ENCODE measurements at places on chromosomes 4 and X. TPM values are rescaled to one million over a fixed set of nuclear protein-coding genes. Genes with fewer than 3 reads are reported as not detected.

Gene MXD4
- total RNA-seq: 34.5 TPM

Gene HS6ST2
- 6.8 TPM for total RNA-seq

Gene MAGIX
- 12.8 TPM for total RNA-seq

GRCh38 chr4:161522031-161522430 lies 641.8 kb downstream of the FSTL5 start:
- DNase-seq: no peak

DNA sequence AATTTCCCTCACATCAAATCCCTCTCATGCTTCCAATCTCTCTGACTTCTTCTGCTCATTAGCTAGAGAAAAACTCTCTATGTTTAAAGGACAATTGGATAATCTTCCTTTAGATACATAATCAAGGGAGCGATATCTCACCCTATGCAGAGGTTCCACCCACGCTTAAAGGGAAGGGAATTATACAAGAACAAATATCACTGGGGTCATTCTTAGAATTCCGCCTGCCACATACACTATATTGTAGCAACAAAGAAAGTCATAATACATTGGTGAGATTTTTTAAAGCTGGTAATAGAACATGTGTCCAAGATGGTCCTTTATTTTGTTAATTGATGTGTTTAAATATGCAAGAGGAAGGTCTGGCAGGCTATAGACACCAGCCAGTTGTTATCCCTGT lies 31.5 kb downstream of the NKX6-1 start:
- no peak for DNase-seq

DNA sequence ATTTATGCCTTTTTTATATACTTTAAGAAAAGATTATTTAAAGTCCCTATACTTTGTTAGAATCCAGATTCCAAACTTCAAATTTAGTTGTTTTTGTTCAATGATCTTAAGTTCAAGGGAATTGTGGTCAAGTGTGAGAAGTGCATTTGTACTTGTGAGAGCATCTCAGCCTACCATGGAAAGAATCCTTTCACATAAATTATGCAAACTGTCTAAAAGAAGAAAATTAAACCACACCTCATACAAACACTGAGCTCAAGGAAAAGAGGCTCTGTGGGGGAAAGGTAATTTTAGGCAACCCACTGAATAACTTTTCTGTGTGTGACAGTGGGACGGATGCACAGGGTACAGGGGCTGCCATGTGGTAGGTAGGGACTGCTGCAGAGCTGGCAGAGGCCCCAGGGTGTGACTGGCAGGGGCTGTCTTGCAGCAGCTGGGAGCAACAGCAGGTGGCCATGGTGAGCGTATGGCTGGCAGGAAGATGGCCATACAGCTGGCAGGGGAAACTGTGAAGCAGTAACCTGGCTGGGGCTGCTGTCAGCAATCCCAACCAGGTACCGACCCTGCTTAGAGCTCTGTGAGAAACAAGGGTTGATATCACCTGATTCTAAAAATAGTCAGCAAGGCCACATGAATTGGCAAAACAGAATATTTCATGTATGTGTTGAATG lies 130.6 kb downstream of the UGT8 start:
- no peak for DNase-seq

DNA sequence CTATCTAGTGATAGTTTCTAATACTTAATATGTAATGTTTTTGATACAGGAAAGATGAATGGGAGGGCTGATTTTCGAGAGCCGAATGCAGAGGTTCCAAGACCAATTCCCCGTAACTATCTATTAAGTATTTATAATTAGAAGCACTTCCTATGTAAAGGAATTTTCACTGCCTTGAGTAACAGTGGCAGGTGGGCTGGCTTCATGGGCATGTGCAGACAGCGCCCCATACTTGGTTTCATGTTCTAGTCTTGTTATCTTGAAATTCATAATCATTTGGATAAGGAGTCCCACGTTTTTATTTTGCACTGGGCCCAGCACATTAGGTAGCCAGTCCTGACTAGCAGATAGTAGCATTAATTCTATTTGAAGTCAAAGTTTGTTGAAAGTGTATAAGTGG lies 1.7 kb downstream of the OCIAD1 start:
- DNase-seq: no peak

GRCh38 chr4:25330335-25330734 lies 17.8 kb downstream of the ZCCHC4 start:
- DNase-seq: no peak

All from ureter (tissue), 1 donor.